ENCODE measurements at places on chromosomes 5 and 9.

- DNase-seq: no peak
Measured at GRCh38 chr5:167530548-167530947, 760.9 kb upstream of the WWC1 start.

- no peak for DNase-seq
Measured at GRCh38 chr9:16869131-16869881, 1.2 kb downstream of the BNC2 start.

- no peak for DNase-seq
Measured at GRCh38 chr9:81851340-81851739, 76.9 kb upstream of the SPATA31D4 start.

DNA sequence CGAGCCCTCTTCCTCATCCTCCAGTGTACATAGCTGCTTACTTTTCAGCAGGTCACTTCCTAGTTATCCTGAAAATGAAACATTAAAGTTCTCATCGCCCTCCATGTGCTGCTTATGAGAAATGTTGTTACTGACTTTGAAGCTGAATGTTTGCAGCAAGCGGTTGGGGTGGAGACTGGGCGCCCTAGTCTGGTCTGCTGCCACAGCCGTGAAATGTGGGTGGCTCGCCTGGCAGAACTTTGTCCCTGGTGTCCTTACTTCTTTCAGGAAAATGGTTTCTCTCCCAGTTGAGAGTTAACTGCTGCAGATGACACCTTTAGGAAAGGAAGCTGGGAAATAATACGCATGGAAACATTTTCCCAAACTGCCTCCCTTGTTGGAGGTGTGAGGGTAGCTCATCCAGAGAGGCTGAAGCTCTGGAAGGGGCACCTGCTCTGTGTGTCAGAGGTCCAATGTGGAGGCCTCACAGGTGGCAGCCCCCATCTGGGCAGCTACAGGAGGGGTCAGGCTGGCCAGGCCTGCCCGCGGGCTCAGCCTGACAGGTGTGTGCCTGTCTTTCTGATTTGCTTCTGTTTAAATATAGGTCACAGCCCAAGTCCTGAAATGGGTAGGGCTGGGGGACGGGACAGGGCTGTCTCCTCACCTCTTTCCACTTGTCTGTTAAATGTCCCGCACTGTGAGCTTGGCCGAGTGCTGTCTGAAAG is 24.0 kb downstream of the TRAF2 start:
- no peak for DNase-seq

GRCh38 chr5:33808699-33809098 is 83.1 kb downstream of the ADAMTS12 start:
- DNase-seq: no peak

DNA sequence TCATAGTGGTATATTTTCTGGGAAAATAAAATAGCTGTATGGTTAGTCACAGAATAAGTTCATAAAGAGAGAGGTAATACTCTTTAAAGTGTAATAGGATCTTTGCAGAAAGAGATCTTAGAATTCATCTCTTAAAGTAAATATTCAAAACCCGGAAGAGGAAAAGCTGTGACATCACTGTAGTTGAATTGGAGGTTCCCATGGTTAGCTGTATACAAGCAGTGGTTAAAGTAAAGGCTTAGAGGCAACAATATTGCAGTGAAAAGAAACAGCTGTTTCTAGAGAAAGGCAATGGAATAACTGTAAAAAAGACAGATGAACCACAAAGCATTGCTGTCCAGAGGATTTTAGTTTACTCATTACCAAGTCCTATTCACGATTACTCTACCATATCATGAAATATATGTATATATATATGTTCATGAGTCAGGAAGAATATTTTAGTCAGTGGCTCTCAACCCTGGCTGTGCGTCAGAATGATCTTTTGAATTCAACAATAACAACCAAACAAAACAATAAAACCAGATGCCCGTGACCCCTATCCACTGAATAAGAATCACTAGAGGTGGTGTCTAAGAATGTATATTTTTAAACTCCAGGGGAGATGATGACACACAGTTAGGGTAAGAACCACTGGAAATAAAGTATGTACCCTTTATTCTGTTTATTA is 4.7 kb downstream of the ERCC6L2 start:
- no peak for DNase-seq

DNA sequence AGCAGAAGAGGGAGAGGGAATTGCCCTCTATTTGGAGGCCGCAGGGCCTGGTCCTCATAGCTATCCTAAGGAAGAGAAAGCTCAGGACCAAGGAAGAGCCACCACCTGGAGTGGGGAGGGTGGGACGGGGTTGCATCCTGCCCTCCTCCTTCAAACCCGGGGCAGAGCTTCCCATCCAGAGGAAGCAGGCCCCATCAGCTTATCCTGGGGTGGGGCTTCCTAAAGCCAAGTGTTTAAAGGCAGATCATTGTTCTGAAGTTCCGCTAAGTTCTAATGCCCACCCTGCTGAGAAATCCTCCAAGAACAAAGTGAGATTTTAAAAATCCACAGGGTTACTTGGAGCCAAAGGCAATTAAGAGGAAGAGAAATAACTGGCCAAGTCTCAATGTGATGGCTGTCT is 210.3 kb downstream of the C9orf152 start:
- DNase-seq: no peak

GRCh38 chr9:30574355-30575151 is 1809.9 kb upstream of the ACO1 start:
- DNase-seq: no peak

- DNase-seq: no peak
Measured at GRCh38 chr9:117180896-117181445, 233.9 kb downstream of the ASTN2 start.

DNA sequence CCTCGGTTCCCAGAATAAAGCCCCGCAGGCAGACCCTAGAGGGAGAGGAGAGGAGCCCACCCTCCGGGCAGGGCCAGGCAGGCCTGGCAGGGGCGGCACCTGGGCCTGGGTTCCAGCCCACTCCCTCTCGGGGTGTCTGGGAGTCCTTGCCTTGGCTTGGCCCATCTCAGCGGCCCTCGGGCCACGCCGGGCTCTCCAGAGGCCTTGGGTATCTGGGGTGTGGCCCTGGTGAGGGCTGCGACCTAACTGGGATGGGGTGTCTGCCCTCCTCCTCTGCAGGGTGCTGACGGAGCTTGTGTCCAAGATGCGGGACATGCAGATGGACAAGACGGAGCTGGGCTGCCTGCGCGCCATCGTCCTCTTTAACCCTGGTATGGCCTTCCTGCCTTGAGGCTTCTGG is 105.4 kb downstream of the RXRA start:
- no peak for DNase-seq

DNA sequence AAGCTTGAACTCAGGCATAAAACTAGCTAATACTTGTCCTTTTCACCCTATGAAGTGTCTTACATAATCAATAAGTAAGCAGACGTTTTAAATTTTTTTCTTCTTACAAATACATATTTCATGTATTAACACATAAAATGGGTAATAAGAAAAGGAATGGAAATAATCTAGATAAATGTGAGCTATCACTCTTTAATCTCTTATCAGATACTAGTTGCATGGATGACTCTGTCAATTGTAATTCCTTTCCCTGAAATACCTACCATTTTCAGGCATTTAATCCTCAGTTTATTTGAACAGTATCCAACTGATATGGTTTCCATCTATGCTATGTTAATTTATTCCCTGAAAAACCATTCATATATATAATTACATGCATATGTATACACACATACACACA is 166.0 kb upstream of the RGS7BP start:
- no peak for DNase-seq

DNA sequence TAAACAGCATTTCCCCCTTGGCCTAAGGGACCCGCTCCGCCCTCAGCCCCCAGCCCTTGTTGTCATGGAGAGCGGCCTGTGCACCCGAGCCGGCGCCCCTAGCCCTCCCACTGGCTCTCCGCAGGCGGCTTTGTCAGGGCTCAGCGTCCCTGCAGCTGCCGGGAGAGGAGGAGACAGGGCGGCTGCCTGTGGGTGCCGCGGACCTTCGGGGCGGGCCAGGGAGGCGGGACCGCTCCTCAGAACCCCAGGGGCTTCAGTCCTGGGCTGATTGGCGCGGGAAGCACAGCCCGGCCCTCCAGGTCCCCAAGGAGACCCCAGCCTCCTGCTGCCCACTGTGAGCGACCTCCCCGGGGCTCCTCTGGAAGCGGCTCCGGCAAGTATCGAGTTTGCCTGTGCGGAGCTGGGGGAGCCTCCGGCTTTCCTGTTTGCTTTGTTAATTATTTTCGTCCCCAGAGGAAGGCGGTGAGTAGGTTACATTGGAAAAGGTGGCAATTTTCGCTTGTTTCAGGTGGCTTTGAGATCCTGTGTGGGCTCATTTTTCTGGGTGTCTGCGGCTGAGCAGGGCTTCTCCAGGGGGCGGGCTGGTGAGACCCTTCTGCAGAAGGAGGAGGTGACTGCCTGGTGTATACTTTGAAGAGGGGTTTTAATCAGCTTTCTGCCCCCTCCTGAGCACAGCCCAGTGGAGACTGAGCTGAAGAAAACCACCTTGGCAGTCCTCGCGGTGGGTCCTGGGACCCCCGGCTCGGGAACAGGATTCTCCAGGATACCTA is at the start of gene FGD3:
Gene FGD3 (plus strand): TSS at position 256 of the 770 bp plus-strand sequence. CDS start 28,734 bp downstream, outside the sequence.
- no peak for DNase-seq

GRCh38 chr9:105710638-105711037 is 16.3 kb downstream of the TMEM38B start:
- DNase-seq: no peak

DNA sequence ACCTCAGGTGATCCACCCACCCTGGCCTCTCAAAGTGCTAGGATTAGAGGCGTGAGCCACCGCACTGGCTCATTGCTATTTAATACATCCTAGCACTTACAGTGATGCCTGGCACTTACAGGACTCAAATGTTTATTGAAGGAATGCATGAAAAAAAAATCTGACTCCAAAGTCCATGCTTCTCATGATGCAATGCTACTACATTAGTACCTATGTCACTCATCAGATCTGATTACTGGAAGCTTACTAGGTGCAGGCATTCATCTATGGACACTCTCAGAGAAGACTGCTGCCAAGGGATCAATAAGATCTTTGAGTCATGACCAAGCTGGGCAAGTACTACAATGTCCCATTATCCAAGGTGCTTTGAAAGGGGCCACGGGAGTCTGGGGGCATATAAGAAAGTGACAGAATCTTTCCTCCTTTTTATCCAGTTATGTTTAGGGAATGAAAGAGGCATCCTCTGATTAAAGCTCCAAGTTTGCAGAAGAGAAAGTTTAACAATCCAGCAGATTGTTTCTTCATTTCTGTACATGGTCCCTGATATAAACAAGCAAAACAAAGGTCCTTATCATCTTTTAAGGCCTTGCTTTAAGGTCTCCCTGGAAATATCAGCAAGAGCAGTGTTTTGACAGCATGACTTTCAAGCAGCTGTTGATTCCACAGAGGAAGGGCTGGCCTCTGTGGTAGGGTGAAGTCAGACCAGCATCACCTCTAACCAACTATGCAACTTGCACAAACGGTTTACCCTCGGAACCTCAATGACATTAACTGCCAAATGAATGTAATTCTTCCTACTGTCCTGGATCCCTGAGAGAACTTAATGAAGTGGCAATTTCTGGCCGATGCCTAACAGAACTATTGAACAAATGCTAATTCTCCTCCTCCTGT is 35.9 kb downstream of the ARPC5L start:
- DNase-seq: no peak

DNA sequence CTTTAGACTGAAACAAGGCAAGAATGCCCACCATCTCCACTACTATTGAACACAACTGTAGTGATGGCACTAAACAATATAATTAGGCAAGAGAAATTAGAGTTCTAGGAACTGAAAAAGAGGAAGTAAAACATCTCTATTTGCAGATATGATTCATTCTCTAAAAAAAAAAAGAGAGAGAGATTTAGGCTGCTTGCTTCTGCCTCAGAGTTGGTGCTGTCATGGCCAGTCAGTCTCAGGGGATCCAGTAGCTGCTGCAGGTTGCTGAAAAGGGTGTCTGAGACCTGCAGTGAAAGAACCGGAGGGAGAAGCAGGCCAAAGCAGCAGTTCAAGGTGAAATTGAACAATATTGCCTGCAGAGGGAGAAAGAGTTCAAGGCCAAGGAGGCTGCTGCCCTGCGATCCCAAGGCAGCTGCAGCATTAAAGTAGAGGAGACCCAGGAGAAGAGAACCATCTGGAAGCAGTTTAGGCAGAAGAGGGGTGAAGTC is 72.5 kb downstream of the AP3B1 start:
- DNase-seq: no peak

GRCh38 chr9:131817073-131817472 is 77.2 kb upstream of the RAPGEF1 start:
- no peak for DNase-seq

GRCh38 chr5:44387406-44387805 is 1.8 kb downstream of the FGF10 start:
- DNase-seq: no peak

DNA sequence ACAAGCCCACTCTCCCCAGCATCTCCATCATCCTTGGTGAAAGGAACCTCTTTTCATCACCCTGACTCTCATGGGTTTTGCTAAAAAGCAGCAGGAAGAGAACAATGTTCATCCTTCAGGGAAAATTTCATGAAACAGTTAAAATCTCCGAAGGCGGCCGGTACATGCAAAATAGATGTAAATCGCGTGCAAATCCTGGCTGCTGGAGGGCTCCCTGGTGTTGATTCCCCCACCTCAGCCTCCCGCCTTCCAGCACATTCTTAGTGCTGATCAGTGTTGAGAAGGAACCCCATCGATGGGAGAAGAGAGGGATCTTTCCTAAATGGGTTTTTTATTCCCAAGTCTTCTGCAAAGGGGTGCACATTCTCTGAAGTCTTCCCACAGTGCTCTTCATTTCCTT is 8.7 kb upstream of the GFI1B start:
- DNase-seq: no peak

DNA sequence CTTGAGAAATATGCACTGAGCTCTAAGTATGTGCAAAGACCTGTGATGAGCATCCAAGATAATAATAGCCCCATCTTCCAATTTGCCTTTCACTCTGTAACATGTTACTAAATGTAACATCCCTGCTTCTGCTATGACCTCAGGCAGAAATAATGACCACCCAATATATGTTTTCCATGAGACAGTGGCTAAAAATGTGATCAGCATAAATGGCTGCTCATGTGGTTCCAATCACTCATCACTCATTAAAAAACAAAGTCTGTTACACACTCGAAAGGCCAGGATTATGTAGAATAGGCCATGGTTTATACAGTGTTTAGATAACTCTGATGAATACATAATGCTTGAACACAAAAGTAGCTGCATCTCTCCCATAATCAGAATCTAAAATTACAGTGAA is 71.4 kb upstream of the MOCS2 start:
- DNase-seq: no peak

- DNase-seq: peak; percentile 45
Measured at GRCh38 chr9:21789541-21790037, 12.8 kb upstream of the MTAP start.

DNA sequence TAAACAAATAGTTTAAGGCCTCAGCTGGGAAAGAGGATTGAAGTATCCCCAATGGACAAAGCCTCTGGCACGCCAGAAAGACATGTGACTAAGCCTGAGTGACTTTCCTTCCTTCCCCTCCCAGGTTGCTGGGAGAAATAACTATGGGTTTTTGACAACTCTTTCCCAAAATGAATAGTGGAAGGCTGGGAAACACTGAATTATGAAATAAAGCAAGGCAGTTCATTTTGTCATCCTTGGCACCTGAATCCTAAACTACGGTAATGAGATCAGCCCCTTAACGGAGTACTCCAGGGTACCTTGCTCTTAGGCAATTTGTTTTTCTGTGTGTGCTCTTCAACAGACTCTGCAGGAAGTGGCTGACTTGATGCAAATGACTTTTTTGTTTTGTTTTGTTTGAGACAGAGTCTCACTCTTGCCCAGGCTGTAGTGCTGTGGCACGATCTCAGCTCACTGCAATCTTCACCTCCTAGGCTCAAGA is 75.2 kb downstream of the LMNB1 start:
- no peak for DNase-seq
